ENCODE measurements at places on chromosomes 7 and 10.

- DNase-seq, result no peak
Observed at GRCh38 chr10:123227706-123228105, 73.5 kb downstream of the BUB3 start.

DNA sequence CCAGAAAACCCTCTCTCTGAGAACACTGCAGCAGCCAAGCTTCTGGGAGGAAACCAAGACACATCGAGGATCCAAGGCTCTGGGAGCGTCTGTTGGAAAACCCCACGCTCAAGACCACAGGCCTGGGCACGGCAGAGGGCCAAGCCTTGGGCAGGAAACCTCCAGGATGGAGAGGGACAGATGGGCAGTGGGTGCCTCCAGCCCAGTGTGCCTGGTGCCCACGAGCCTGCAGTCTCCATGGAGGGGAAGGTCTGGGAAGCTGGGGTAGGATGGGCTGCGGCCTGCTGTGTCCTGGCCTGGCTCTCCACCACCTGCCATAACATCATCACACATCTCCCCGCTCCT is 96.1 kb downstream of the FAM53B start:
- DNase-seq, result no peak

DNA sequence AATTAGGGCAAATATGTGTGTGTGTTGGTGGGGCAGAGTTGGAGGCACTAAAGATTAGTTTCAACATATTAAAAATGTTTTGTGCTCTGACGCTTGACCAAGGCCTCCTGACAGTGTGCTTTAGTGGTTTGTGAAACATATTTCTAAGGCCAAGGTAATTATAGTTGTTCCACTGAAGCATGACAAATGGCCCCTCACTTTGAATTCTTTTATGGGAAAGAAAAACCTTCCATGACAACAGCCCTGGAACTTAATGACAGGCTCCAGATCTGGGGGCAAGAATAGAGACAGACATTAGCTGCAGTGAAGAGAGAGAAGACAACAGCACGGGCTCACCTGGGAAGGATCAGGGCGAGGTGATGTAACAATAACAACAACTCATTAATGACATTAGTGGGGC is 155.8 kb downstream of the CHN2 start:
- DNase-seq, result no peak

DNA sequence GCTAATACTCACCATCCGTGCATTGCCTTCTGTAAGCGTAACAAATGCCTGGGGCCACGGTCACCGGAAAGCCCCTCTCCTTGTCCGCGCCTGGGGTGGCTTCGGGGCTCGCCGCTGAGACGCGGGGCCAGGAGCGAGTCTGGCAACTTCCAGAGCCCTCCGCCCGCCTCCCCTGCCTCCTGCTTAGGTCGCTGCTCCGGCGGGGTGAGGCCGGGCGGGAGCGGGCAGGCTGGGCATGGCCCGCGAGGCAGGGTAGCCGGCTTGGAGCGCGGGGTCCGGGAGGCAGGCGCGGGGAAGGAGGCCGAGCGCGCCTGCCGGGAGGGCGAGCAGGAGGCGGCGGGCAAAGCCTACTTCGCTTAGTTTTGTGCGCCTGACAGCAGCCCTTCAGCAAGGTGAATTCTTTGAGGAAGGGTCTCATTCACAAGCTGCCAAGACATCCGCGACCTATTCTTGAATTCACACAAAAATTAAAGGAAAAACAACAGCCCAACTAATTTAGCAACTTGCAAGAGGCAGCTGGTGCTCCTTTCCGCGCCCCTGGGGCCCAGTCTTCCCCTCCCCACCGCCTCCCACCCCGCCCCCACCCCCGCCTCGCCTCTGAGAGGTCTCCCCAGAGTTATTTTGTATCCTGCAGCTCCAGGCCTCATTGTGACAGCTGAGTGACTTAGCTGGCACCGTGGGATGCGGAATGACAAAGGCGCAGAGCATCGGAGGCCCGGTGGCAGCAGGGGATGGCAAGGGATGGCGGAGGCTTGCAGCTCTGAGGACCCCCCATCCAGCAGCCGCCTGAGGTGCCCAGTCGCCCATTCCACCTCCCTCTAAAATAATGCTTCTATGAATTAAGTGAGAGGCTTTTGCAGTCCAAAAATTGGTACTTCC is 12.8 kb upstream of the KAT6B start:
- DNase-seq, result no peak

DNA sequence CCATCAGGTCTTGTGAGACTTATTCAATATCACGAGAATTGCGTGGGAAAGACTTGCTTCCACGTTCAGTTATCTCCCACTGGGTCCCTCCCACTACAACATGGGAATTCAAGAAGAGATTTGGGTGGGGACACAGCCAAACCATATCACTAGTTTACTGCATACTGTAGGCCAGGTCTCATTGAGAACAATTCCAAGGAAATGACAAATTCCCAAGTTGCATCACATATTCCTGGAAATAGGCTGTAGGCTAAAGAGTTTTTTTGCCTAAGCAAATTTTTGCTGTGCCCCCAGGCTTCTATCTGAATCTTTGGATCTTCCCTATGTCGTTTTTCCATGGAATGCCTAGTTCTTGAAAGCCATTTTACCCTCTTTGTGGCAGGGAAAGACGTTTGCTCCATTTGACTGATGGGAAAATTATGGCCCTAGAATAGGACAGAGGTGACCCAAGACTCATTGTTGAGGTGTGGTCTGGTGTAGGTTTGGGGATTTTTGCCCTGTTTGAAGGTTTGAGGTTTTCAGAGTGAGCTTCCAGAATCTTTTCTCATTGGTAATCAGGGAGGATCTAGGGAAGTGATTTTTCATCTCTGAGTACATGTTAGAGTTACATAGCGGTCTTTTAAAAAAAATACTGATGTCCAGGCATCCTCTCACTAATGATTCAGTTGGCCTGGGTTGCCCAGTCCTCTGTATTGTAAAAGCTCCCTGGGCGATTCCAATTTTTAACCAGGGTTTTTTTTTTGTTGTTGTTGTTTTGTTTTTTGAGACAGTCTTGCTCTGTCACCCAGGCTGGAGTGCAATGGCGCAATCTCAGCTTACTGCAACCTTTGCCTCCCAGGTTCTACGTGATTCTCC is 44.4 kb downstream of the TACR2 start:
- DNase-seq, result no peak

DNA sequence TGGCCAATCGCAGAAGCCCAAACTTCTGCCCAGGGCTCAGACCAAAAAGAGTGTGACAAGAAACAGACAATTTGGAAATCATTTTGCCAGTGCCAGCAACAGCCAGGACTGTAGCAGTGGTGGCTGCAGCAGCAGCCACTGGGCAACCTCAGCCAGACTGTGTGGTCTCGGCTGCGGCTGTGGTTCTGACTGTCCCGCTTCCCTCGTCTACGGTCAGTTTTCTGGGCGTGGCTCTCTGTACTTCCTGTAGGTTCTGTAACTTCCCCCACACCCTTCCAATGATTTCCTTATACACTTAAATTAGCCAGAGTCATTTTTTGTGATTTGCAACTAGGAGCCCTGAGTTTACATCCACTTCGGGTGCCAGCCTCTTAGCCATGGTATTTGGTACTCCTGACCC is 39.9 kb downstream of the CYTH3 start:
- DNase-seq, result peak; percentile 32

DNA sequence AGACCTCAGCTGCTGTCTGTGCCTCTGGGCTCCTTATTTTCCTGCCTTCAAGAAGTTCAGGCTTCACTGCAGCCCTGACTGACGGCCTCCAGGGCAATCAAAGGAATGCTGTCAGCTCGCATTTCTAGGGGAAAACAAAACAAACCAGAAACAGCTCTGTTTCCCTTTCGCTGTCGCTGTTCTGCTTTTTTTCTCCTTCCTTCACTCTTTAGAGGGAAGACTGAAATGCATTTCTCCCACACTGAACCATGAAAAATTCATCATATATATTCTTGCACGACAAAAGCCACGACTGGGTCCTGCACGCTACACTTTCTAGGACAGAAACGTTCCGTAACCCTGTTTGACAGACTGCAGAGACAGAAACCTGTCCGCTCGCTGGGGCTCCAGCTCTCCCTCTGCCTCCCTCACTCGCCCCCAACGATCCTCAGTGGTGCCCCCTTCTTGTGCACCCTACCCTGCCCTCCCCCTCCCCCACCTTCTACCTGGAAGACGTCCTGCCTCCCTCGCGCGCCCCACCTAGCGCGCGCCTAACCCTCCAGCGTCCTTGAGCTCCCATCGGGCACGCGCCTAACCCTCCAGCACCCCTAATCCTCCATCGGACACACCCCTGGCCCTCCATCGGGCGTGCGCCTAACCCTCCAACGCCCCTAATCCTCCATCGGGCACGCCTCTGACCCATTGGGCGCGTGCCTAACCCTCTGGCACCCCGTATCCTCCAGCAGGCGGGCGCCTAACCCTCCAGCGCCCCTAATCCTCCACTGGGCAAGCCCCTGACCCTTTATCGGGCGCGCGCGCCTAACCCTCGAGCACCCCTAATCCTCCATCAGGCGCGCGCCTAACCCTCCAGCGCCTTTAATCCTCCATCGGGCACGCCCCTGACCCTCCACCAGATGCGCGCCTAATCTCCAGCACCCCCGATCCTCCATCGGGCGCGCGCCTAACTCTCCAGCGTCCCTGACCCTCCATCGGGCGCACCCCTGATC is 37.1 kb downstream of the SVOPL start:
- no peak for DNase-seq

DNA sequence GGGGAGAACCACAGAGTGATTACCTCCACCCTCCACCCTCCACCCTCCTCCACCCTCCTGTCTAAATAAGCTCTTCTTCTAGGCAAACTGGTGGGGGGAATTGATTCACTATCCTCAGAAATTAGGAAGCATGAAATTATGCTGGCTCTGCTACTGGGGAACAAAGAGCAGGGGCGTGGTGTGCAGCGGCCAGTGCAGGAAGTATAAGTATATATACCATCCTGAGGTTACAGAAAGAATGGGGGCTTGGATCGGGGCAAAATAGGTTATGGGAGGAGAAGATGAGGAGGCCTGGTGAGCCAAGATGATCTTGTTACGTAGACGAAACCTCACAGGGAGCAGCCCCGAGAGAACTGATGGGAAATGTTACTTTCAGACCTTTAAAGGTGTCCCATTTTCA is 49.1 kb downstream of the SYPL1 start:
- no peak for DNase-seq

All from AML-193 (cell line).